ENCODE measurements at places on chromosomes 3 and 15.
A peak's percentile ranks its signal among the peaks of the same experiment; 100 is the strongest.

- no peak for DNase-seq
These were observed 415.1 kb upstream of the NECTIN3 start for GRCh38 chr3:110656394-110657025.

- no peak for DNase-seq
These were observed 8.8 kb downstream of the CACNA1D start for GRCh38 chr3:53503195-53503594.

DNA sequence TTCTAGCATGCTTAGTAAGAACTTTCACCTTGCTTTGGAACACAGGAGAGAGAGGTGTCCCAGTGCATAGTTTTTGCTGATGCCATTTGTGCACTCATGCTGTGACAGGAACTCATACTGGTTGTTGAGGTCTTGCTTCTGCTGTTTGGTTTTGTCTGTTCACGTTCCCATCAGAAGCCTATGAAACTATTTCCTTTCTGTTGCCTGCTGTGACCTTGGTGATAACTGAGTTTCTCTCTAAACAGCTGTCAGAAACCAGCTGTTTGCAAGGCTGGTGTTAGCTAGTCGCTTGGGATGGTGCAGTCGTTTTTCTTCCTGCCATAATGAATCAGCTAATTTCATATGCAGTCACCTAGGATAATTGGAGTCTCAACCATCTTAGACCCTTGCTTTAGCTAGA is 724.1 kb downstream of the GRM7 start:
- DNase-seq = no peak

DNA sequence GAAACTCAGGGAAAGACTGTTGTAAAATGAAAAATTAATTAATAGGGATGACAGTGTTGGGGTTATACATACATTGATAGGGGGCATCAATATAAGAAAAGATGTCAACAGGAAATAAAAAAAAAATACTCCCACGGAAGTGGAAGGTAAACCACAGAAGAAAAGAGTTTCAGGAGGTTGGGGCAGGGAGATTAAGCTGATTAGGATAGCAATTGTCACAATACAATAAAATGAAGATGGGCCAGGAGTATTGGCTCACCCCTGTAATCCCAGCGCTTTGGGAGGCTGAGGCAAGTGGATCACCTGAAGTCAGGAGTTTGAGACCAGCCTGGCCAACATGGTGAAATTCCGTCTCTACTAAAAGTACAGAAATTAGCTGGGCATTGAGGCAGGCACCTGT is 536.1 kb downstream of the AGBL1 start:
- no peak for DNase-seq

- peak; percentile 25 for DNase-seq
These were observed 453.7 kb downstream of the FOXP1 start for GRCh38 chr3:71129611-71130431.

DNA sequence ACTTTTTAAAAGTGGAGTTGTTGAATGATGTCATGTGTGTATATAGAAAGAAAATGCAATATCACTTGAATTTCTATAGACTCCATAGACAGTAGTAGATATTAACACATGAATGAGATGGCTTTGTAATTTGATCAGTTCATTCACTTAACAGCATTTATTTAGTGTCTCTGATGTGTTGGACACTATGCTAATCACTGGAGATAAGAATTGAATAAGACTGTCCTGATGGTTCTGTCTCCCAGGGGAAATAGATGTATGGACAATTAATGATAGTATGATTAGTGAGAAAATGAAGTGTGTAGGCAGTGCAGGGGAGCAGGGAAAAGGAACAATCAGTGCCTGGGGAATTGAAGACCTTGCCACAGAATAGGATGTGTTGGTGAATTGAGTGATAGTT is 72.9 kb downstream of the RIOX2 start:
- no peak for DNase-seq

DNA sequence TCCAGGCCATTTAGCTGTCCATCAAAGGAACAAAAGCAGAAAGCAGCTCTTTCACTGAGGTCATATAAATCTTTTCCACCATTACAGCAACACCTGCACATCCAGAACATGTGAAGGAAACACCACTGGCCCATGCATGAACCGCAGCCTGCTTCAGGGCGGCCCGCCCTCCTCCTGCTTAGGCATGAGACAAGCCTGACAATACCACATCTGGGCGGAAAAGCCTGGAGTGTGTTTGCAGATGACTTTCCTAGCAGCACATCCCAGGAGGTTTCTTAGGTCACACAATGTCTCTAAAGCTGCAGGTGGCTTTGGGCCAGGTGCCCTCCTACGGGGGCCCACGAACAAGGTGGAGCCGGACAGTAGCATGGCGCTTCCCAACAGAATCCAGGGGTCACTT is 19.6 kb downstream of the CYFIP1 start:
- no peak for DNase-seq

DNA sequence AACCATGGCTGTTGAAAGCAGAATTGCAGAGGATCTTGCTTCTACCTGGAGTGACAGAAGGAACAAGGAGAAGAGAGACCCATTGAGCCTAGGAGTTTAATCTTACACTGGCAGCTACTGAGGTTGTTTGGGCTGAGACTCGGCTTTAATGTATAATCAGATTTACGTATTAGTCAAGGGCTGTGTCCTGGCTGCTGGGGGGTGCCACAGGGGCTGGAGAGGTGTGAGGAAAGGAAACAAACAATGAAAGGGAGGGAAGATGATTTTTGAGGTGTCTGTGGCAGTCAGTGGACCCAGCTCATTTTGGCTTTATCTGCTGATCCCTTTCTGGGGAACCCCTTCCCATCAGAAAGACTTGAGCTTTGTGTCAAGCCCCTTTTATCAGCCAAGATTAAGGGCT is 95.7 kb downstream of the PRICKLE2 start:
- no peak for DNase-seq

- no peak for DNase-seq
These were observed 403.3 kb downstream of the LPP start for GRCh38 chr3:188557235-188557634.

GRCh38 chr3:45330510-45331295 is 57.7 kb upstream of the LARS2 start:
- DNase-seq = no peak

DNA sequence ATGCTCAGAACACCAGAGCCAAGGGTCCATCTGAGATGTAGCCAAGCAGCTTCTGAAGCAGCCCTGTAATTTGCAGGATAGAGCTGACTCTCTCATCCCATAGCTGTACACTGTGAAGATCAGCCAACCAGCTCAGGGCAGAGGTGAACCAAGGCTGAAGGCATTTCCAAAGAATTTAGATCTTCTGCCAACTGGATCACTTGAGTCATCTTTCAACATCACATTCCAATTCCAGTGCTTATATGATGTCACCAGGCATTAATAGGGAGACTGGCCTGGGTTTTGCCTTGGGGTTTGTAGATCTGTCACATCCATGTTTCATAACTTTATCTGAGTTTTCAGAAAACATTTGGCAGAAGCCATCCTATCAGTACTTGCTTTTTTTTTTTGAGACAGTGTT is 98.2 kb downstream of the NR2F2 start:
- DNase-seq = no peak

DNA sequence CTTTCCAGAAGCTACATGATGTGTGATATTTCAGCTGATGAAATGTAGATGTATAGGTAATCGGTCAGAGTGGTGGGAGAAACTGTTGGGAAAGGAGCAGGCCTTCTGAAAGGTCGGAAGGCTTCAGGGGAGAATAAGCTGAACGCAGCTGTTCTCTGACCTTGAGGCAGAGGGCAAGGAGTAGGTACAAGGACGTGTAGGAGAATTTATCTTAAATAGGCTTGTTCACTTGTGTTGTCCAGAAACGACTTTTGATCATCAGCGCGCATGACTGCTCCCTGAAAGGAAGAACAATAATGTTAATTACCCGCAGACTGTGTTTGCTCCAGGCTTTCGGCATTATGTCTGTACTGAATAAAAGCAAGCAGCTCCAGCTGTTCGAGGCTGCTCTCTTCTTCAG is 39.6 kb downstream of the GPR160 start:
- DNase-seq = no peak

DNA sequence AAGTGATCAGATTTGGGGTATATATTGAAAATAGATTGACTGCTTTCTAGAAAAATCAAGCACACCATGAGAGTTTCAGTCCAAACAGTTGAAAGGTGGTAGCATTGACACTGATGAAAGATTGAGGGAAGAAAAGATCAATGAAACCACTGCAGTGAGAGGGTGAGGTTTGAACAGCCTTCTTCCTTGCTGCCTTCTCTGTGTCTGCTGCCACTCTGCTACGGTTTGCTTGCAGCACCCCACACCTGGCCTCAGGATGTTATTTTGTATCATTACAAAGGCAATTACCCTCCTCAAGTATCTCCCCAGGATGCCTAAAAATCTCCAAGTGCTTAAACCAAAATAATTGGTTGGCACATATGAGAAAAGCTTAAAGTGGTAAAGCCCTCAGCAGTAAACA is 683.6 kb upstream of the ARPP21 start:
- no peak for DNase-seq

DNA sequence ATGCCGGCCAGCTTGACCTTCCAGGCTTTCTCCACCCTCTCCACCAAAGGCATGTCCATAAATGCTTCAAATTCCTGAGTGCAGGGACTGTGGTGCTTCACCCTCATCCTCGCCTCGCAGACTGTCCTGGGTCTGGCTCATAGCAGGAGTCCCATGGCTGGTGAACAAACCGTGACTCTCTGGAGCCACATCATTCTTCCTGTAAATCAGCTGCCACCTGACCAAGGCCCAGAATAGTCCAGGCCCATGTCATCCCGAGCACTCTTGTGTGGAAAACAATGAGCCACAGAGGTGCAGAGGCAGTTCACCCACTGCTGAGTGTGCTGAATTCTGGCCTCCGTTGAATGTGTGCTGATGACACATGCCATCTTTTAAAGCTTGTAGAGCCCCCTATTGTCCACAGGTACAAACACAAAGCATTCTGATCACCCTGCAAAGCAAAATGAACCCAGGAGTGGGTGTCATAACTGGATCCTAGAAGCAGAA is 68.6 kb downstream of the ABHD5 start:
- DNase-seq = no peak

All from activated naive CD4-positive, alpha-beta T cell treated with Interleukin-2 at 50 U/mL for 16 hours (primary cell).